ENCODE measurements at places on chromosomes 5 and 9. TPM values are rescaled to one million over a fixed set of nuclear protein-coding genes. Genes with fewer than 3 reads are reported as not detected.

FABP6 gene
- total RNA-seq: not detected

DNA sequence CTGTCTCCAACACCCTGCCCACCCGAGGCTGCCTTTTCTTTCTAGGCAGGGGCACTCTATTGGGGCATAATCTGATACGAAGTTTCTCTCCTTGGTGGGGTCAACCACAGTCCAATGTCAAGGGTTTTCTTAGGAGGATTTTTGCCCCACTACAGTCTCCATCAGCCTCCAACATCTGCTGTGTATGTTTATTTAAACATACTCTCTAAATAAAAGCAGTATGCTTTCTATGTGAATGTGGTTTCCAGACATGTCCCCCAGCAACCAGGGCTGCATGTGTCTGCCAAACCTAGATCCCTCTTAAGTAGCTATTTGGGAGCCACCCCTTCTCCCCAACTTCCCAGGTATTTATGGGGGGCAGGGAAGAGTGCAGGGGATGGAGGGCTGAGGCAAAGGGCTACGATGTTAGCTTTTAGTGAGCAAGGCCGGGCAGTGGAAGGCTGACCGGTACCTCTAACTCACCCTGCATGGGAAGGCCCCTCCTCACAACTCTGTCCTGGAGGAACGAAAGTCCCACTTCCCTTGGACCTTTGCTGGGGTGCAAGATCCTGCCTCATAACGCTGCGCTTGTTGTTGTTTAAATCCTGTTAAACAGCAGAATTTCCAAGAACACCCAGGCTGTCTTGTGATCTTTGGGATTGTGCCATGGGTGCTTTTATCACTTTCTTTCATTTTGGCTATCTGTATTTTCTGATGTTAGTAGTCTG lies 75.4 kb downstream of the NREP start:
- DNase-seq: no peak

DNA sequence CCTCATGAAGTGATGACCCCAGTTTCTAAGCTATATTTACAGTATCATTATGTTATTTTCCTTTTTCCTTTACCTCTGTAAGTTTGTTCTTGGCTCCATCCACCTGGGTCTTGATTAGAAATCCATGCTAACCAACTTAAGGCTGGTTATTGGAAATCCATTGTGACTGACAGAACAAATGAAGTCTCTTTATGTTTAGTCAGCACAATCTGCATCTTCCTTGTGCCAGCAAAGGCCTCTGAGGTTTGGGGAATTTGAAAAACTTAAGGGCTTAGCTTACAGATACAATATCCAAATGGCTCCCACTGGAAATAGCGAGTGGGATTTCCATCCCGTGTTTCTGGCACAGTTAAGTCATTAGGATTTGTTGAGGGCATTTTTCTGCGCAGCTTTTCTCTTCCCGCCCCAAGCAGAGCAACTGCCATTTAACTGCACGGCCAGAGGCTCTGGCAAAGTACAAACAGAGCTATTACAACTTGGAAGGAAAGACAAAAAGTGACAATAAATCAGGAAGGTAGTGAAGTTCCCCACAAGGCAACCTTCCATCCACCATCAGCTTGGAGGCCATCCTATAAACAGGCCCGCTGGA lies 64.2 kb downstream of the DCP2 start:
- no peak for DNase-seq

GLT6D1 gene
- not detected for total RNA-seq

TAF11L3 gene
- not detected for total RNA-seq

PITX1 gene
- not detected for total RNA-seq

Measured in CD8-positive, alpha-beta memory T cell (primary cell).